ENCODE measurements at places on chromosomes 4 and X. TPM values are rescaled to one million over a fixed set of nuclear protein-coding genes. Genes with fewer than 3 reads are reported as not detected.

The HPGDS gene
- not detected for total RNA-seq

The ADH1B gene
- total RNA-seq = 81.4 TPM

The GRPR gene
- under 0.01 TPM for total RNA-seq

The RTL9 gene
- 0.14 TPM for total RNA-seq

The TCEAL1 gene
- 15.1 TPM for total RNA-seq

The MTM1 gene
- 7.5 TPM for total RNA-seq

The ZCCHC12 gene
- under 0.01 TPM for total RNA-seq

The GPC4 gene
- 0.83 TPM for total RNA-seq

The ANK2 gene
- total RNA-seq = 45.4 TPM

The HHIP gene
- total RNA-seq = 0.43 TPM

The PNMA3 gene
- 0.28 TPM for total RNA-seq

All from smooth muscle cell of bladder (primary cell).